HuH-7 (cell line): ENCODE measurements at places on chromosomes 6 and 20.

DNA sequence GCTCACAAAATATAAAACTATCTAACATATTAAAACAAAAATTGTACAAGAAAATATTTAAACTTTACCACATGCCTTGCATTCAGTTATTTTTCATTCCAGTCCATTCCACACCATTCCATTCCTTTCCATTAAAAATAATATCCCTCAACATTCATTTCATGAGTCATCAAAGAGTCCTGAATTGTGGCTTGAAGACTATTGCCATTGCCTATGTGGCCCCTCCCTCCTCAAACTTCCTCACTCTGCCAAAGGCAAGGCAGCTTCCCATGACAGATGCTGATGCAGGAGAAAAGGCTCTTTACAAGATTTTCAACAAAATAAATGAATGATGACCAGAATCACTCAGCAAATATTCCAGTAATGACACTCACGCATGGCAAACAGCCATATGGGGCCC, 31.7 kb downstream of the IL20RA start:
- DNase-seq = no peak

GRCh38 chr6:84213217-84213616, 14.2 kb downstream of the CEP162 start:
- no peak for DNase-seq

- DNase-seq = no peak
Observed at GRCh38 chr6:106539936-106540335, 89.4 kb downstream of the RTN4IP1 start.

DNA sequence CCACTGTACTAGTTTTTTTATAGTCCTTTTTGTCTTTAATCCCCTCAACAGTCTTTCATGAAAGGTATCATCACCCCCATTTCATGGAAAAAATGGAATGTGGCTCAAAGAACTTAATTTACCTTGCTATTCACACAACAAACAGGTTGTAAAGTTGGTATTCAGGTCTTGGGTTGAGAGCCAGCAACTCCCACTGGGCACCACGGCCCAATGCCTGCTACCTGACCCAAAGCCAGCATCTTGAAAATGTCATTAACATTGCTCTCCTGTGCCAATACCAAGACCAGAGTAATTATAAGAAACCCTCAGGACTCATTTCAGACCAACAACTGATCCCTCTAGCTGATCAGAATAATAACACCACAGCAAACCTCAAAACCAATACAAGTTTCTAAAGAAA, 75.7 kb downstream of the METTL24 start:
- DNase-seq = no peak

DNA sequence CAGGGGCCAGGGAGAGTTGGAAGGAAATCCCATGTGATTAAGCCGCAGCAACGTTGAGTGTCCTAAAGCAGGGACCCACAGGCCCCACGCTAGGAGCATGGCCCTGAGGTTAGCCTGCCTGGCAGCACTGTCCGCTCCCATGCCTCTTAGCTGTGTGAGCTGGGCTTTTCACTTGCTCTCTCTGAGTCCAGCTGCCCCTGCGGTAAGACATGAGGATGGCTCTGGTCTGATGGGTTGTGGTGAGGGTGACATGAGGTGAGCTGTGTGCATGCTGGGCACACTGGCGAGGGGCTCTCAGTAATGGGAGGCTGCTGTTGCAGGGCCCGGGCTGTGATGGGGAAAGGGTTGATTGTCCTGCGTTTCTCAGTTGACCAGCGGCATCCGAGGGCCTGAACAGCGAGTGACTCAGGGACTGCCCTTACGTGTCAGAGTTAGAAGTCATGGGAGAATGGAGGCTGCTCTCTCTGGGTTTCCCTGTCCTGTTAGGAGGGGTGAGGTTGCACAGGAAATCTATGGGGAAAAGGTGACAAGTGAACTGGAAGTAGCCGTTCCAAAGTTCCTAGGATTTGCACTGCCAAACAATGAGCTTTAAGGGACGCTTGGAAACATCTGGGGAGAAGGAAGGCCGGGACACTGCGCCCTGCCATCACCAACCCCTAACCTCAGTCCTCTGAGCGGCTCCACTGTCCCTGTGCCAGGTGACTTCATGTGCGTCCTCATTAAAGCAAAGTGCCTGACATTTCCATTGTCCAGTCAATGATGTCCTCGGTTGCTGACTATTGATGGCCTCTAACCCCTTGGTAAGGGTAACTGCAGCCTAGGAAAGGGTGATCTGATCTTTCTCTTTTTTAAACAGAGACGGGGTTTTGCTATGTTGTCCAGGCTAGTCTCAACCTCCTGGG, 51.3 kb downstream of the ADNP start:
- DNase-seq = no peak

GRCh38 chr20:11035211-11035610, 361.4 kb upstream of the JAG1 start:
- DNase-seq = no peak

- no peak for DNase-seq
Observed at GRCh38 chr6:3085074-3085473, 16.8 kb downstream of the RIPK1 start.

- DNase-seq = no peak
Observed at GRCh38 chr6:29816030-29816429, 11.6 kb upstream of the HLA-G start.

DNA sequence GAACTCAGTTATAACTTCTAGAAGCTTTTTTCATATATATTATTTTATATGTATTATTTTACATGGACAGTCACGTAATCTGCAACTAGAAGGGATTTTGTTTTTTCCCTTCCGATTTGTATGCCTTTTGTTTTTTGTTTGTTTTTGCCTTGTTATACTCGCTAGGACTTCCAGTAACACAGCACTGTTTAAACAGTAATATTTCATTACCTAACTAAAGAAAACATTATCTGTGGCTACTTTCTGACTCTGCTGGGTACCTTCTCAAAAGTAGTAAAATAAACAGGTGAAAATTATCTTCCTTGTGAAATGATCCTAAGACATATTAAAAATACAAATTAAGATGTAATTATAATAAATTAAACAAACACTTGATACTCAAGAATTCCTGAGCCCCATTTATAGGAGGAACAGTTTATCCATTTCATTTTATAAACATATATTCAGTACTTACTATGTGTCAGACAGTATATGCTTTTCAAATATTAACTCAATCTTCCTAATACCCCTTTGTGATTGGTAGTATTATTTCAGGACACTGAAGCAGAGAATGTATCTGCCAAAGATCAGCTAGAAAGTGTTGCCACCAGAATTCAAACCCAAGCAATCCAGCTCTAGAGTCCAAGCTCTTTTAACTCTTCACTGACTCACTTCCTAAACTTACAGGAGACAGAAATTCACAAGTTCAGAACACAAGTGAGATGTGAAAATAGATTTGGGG, 65.3 kb downstream of the MAP3K5 start:
- DNase-seq = no peak

DNA sequence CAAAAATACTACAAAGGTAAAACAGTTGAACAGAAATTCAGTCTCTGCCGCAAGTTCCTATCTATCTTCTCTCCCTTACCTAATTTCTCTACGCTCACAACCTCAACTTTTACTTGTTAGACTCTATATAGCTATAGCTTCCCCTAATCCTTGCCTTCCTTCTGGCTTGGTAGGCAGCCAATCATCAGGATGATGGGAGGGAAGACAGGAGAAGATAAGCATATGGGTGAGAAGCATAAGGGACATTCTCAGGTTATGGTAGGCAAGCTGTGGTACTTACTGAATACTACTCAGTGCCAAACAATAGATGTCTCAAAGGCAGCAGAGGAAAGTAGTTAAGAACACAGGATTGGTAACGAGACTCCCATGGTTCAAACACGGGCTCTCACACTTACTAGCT, 7.8 kb downstream of the CCNC start:
- DNase-seq = no peak

DNA sequence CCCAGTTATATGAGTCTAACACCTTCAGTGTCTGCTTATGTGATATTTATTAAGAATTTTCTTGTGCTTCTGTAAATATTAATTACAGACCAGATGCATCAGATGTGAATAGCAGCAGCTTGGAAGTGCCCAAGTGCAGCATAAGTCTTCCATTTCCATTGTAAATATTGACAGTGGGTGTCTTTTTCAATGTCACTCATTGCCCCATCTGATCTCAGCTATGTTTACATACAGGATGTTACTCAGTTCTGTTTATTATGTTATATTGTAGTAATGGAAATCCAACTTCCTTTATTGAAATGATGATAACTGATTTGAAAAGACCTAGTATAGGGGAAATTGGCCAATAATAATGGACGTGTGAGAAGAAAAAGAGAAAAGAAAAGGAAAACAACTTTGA, 296.7 kb downstream of the SAMD5 start:
- DNase-seq = no peak

- no peak for DNase-seq
Observed at GRCh38 chr6:154298297-154298696, 58.3 kb downstream of the IPCEF1 start.

- no peak for DNase-seq
Observed at GRCh38 chr6:33790379-33790778, 1.4 kb upstream of the LEMD2 start.
